ENCODE measurements at places on chromosomes 4 and X.

DNA sequence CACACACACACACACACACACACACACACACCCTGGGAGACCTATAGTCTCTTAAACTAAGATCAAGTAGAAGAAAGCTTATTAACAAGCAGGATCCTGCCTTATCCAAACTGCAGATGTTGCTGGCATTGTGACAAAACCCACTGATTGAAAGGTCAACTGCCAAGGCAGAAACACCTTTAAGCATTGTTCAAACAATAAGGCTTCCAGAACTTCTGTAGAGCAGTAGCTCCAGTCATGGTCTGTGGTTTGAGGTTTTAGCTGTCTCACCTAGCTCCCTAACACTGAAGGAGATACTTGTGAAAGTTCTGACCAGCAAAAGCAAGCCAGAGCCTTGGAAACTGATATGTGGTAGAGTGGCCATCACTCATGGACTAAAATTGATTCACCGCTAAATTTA lies 59.8 kb downstream of the PTCHD1 start:
- DNase-seq, result no peak

GRCh38 chr4:38034986-38035882 lies 75.0 kb downstream of the PTTG2 start:
- peak; percentile 72 for DNase-seq

DNA sequence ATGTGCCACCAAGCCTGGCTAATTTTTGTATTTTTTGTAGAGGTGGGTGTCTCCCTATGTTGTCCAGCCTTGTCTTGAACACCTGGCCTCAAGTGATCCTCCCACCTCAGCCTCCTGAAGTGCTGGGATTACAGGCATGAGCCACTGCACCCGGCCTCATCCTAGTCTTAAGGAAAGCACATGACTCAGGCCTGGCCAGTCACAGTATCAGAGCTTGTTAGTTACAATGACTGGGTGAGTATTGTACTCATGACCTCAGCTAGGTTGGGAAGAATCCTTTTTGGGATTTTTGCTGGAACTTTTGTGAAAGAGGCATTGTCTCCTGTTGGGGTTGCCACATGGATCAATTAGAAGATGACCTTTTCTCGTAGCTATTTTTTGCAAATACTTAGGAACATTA lies 292.8 kb downstream of the RAPGEF2 start:
- no peak for DNase-seq

DNA sequence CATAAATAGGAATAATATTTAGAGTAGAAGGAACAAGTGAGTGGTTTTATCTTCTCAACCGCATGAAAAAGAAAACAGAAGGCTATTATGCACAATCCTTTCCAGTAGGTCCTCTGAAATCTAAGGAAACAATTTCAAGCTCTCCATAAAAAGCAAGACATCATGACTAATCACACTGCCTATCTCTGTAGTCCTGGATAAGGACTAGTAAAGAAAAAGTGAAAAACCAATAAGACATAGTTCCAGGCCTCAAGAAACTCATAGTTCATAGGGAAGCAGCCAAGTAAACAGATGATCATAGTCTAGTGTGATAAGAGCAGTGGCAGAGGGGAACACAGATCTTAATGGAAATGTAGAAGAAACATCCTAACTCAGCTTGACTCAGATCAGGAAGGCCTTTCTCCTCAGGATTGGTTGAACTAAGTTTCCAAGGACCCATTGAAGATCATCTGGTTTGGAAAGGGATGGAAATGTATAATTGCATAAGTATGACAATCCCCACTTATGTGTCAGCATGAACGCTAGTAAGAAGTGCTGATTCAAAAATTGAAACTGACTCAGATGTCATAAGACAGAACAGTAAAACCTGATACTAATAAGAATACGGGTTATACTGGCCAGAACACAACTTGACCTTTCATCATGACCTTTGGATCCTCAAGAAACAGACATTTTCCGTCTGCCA lies 155.3 kb downstream of the GRIA3 start:
- DNase-seq, result no peak

DNA sequence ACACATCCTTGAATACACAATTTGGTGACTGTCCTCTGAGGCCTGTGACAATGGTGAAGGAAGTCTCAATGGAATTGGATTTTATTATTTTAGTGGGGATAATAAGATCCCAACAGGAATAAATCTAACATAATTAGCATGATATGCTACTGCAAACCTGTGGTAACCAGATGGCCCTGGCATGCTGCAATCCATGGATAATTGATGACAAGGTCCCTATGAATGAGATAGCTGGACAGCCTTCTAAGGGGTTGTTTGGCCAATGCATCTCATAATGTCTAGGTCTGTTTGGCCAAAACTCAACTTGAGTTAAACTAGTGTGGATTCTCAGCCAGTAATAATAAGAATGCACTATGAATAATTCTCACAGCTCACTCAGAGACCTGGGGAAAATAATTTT lies 145.3 kb upstream of the GALNTL6 start:
- DNase-seq, result no peak

DNA sequence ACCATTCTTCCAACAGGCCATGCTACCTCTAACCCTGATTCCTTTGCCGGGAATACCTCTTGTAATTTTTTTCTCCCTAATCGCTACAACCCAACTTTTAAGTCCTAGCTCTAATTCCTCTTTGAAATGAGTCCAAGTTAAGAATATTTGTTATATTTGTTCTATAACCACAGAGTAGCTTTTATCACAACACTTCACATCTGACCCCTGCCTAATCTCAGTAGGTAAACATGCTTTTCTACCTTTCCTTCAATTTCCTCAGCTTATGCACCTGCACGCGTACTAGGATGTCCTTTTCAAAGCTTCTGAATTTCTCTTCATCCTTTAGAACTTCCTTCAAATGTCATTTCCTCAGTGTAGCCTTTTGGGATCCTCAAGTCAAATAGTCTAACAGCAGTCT lies 915.5 kb upstream of the LCORL start:
- DNase-seq, result no peak

GRCh38 chr4:164536814-164537213 lies 217.1 kb upstream of the SMIM31 start:
- DNase-seq, result no peak

DNA sequence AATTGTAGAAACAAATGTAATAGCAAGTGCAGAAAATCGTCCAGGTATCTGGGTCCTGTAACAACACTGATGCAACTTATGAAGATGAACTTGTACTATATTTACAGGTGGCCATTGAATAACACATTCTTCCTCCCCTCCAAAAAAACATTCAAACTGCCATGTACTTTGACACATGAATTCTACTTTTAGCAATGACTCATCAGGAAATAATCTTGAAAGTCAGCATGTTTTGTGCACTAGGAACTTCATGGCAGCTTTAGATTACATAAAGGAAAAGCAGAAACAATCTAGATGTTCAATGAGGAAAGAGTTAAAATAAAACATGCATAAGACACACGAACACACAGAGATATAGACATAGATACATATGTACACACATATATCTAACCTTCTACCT lies 2.5 kb downstream of the PABPC1L2A start:
- no peak for DNase-seq

DNA sequence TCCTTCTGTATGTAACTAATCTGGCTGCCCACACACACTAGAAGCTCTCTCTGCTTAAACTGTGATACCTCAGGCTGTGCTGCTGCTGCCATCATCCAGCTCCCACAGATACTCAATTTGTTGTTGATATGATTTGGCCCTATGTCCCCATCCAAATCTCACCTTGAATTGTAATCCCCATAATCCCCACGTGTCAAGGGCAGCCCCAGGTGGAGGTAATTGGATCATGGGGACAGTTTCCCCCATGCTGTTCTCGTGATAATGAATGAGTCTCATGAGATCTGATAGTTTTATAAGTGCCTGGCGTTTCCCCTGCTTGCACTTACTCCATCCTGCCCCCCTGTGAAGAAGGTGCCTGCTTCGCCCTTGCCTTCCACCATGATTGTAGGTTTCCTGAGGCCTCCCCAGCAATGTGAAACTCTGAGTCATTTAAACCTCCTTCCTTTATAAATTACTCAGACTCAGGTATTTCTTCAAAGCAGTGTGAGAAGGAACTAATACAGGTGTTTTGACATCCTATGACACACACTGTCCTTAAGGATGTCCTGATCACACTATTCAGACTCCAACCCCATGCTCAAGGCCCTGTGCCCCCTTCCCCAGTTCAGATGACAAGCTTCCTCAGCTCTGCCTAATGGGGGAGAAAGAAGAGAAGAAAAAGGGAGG lies 2.9 kb upstream of the ATOH1 start:
- DNase-seq, result no peak

DNA sequence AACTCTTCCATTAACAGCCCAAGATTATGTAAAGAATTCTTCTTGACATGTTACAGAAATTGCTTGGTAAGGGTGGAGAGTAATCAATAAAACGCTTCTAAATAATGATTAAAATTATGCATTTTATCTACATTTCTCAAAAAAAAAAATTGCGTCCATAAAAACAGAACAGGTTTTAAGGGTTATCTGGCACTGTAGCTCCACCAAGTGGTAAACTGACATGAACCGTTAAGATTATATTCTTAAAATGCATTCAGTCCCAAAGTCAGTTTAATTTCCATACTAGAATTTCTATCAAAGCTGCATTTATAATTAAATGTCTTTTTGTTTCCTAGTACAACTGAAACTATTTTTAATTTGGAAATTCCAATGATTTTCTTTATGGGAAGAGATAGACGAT lies 214.0 kb upstream of the UGT8 start:
- DNase-seq, result peak; percentile 52

DNA sequence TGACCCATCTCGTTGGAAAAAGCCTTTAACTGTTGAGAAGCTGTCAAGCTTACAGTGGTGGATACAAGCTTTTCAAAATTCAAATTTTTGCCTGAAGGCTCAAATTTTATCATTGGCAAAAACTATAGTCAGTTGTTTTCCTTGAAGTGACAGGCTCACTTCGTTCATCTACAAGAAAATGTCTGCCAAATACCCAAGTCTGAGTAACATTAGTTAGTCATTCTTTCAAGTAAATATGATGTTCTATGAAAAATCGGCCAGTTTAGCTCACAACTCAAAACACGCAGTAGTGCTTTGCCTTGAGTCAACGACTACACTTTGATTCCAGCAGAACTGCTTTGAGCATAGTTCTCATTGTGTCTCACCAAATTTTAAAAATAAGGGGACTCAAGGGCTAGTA lies 170.3 kb upstream of the MAMLD1 start:
- no peak for DNase-seq

- no peak for DNase-seq
Measured at GRCh38 chr4:178811356-178811755, 1369.1 kb upstream of the AGA start.

- peak; percentile 35 for DNase-seq
Measured at GRCh38 chr4:71553605-71554004, 214.8 kb downstream of the SLC4A4 start.

DNA sequence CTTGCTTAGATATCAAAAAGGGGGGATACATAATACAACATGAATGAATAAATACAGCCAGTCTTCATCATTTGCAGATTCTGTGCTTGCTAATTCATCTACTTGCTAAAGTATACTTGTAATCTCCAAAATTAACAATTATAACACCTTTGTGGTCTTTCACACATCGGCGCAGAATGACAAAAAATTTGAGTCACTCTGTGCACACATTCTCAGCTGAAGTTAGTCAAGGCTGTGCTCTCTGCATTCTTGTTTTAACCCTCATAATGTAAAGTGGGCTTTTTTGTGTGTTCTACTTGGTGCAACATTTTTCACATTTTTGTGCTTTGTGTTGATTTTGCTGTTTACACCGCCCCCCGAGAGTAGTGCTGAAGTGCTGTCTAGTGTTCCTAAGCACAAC lies 65.8 kb upstream of the GPRIN3 start:
- no peak for DNase-seq

DNA sequence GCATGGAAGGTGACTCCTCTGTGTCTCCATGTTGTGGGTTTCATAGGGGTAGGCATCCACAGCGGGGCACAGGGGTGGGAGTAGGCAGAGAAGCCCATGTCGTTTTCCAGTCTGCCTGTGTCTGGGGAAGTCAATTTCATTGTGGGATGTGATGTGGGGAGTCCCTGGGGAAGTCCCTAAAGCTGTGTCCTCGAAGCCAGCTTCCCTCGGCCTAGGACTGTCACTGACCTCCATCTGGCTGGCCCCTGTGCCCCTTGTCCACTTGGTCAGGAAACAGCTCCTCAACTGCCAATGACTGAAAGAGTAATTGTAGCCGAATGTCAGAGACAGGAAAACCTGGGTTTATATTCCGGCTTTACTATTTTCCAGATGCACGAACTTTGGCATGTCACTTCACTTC lies 109.6 kb downstream of the DRD5 start:
- no peak for DNase-seq

DNA sequence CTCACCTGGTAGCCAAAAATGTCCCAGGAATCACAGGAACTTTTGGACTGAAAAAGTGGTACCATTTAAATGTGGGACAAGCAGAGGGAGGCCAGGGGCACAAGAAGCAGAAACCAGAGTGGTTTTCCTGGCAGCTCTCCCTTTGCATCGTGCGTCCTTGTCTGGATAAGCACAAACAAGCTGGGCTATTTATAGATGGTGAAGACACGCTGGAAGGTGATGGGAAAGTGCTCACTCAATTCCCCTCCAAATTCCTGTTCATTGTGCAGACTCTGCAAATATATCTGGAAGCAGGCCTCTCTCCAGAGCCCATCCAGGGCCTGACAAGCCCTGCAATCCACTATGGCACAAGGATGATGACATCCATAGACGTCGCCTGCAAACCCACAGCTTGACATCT lies 63.6 kb upstream of the MAP3K15 start:
- no peak for DNase-seq

- DNase-seq, result no peak
Measured at GRCh38 chrX:107574711-107575110, 53.6 kb upstream of the PRPS1 start.

- no peak for DNase-seq
Measured at GRCh38 chr4:10173754-10174749, 57.5 kb upstream of the WDR1 start.

- DNase-seq, result peak; percentile 54
Measured at GRCh38 chr4:13484749-13485221, 645 bp upstream of the RAB28 start.

DNA sequence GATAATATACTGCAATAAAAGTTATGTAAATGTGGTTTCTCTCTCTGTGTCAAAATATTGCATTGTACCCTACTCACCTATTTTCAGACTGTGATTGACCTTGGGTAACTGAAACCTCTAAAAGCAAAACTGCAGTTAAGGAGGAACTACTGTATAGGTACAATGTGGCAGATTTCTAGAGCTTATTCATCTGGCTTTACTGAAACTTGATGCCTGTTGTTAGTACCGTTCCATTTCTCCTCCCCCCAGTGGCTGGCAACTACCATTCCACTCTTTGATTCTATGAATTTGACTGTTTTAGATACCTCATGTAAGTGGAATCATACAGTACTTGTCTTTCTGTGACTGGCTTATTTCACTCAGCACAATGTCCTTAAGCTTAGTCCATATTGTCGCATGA lies 61.9 kb downstream of the HOPX start:
- peak; percentile 43 for DNase-seq
